RWPE1 (cell line): ENCODE measurements at places on chromosomes 2 and 18.

DNA sequence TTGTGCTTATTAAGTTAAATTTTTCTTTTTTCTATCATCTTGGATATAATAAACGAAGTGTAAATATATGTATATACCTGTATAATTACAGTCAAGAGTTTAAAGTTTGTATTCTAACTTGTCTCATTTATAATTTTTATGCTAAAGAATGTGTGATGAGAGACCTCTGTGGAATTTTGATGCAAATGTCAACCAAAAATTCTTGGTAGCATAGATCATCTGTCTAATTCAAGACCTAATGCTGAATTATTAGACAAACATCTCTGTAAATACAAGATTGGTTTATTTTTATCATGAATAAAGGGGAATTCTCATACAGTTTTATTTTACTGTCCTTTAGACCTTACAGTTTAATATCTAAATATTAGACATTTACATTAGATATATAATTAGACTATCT, 149.2 kb upstream of the VWC2L start:
- DNase-seq = no peak

GRCh38 chr2:163736433-163737189, 803 bp upstream of the FIGN start:
- DNase-seq = peak; percentile 48

GRCh38 chr2:210919128-210919527, 362.7 kb downstream of the CPS1 start:
- no peak for DNase-seq

DNA sequence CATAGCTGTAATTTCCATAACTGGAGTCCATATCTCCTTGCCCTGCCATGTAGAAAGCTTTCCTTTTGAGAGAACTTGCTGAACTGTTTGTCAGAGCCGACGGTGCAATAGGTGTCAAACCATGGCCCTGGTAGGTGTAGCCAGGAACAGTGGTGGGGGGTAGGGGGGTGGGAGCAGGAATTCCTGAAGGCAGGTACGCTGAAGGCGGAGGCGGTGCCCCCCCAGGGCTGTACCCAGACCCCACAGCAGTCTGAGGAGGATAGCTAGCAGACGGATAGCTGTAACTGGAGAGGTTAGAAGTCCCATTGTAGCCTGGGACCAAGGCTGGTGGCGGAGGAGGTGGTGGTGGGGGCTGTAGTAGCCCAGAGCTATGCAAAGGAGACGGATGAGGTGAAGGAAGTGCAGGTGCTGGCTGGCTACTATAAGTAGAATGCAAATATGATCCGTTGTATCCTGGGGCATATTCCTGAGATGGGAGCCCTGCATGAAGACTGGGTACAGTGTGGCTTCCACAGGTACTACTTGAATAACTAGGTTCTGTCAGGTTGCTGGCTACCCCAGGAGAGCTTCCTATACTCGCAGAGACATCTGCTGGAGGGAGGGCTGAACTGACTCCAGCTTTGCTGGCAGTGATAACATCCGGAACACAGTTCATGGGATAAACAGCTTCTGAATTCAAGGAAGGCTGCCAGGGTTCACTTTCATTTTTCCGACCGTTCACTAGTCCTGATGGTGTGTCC, 124.8 kb downstream of the FIGN start:
- DNase-seq = no peak

DNA sequence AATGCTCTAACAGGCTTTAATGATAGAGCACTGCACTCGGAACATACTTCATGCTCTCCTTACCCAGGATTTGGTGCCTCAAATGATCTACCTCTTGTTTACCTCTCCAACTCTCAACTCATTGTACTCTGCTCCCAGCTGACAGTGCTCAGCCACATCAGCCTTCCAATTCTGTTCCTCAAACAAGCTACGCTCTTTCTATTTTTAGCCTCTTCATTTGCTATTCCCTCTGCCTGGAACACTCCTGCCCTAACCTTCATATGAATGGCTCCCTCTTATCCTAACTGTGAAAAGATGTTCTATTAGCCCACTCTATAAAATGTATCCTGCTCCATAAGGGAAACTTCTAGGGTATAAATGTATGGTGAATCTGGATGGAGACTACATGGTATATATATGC, 42.5 kb downstream of the PIGN start:
- DNase-seq = no peak
